NCI-H146 (cell line): ENCODE measurements at places on chromosomes 12 and 14.

GRCh38 chr12:14656846-14657245 lies 39.6 kb downstream of the GUCY2C start:
- peak; percentile 31 for DNase-seq

GRCh38 chr14:103871596-103872480 lies 24.5 kb upstream of the PPP1R13B start:
- peak; percentile 83 for DNase-seq

GRCh38 chr12:116196752-116197718 lies 80.5 kb downstream of the MED13L start:
- no peak for DNase-seq

- no peak for DNase-seq
Observed at GRCh38 chr14:21668377-21668776, 5.2 kb downstream of the OR4E1 start.

DNA sequence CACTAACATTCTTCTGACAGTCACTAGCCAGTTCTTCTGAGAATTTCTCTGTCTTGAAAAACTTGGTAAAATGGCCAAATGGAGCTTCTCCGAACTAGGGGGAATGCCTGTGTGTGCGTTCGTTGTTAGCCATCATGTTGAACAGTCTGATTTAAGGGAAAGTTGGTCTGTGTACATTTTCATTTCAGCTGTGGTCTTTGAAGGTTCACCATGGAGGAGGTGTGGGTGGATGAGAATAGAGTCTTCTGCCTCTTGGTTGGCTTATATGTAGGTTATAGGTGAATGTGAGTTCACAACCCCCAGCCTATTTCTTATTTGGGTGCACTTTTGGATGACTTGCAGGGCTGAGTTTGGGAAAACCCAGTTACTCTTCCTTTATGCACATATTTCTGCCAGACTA lies 12.9 kb downstream of the ETV6 start:
- no peak for DNase-seq

GRCh38 chr12:124881123-124881522 lies 17.5 kb upstream of the SCARB1 start:
- no peak for DNase-seq

DNA sequence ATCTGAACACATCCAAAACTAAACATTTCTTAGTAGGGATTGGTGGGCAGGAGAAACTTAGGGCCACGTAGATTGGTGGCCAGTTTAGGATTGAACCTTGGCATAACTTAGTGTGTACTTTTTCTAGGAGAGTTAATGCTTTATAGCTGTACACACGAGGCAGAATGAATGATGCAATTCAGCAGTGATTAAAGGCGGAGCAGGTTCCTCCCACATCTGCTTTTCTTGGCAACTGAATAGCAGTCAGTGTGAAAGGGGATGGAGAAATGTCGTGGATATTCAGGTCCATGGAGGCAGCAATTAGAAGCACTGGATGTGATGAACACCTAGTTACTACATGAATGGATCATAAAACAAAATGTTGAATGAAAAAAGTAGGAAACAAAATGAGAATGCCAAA lies 493.8 kb downstream of the FUT8 start:
- DNase-seq = no peak

GRCh38 chr12:810671-811415 lies 58.5 kb downstream of the WNK1 start:
- DNase-seq = no peak

- no peak for DNase-seq
Observed at GRCh38 chr14:101254805-101255764, 306.2 kb upstream of the DIO3 start.

DNA sequence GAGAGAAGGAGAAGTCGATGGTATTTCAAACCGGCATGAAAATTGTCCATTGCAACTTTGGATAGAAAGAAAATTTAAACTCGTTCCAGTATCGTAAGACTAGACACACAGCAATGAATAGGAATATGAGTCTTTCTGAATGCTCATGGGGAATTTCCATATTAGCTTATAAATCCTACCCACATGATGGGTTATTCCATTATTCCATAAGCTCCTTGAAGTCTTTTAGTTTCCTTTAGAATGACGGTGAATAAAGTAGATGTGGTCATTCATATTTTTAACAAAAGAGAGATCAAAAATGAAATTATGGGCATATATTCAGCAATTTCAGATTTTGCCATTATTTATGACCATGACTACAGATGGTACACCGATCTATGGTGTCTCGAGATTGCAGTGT lies 163.4 kb upstream of the HMGA2 start:
- no peak for DNase-seq

DNA sequence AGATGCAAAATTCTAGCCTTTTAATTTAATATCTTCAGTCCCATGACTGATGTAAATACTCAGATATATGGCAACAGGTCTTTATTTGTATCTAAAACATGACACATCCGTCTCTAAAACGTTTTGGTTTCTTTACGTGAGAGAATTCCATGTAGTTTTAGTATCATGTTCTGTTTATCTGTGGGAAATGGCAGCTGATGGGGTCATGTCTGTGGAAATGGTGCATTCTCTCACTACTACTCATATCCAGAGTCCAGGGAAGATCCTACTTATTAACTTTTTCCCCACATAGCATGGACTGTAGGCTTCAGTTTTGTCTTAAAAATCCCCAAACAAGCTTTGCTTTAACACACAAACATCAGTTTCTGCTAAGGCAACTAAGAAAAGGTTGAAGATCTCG lies 53.8 kb downstream of the SPTLC2 start:
- no peak for DNase-seq

- DNase-seq = no peak
Observed at GRCh38 chr12:47189728-47190127, 110.0 kb upstream of the AMIGO2 start.

DNA sequence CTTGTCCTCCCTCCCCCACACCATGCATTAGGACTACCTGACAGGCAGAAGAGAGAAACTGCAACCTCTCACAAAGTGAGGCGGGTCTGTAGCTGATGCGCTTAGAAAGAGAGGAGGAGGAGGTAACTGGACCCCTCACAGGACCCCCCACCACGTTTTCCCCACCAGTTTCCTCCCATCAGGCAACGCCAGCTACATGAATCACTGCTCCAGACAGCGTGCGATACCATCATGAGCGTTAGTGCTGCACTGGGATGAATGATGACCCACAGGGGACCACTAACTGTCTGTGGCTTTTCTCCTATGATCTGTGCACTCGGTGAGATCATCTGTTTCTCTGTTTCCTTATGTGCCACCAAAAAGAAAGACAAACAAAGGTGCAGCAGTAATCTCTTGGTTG lies 77.7 kb downstream of the KCNK10 start:
- peak; percentile 57 for DNase-seq

GRCh38 chr12:113870035-113870434 lies 96.1 kb downstream of the RBM19 start:
- peak; percentile 56 for DNase-seq

DNA sequence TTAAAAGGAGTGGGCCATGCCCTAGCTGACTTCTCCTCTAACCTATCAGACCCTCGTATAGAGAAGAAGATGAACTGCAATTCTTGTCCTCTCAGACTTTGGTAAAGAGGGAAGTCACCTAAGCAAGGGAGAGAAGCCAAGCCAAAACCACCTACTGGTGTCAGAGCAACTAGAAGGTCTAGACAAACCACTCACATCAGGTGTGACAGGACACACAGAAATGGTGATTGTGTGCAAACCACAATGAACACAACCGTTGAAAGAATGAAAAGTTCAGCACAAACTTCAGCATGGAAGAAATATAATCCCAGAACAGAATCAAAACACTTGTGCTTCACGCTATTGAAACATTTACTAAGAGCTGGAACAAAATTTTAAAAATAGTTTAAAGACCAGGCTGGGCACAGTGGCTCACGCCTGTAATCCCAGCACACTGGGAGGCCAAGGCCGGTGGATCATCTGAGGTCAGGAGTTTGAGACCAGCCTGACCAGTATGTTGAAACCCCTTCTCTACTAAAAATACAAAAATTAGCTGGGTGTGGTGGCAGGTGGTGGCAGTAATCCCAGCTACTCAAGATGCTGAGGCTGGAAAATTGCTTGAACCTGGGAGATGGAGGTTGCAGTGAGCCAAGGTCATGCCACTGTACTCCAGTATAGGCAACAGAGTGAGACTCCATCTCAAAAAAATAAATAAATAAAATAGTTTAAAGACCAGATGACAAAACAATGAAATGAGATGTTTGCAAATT lies 56.2 kb upstream of the NTF3 start:
- no peak for DNase-seq

GRCh38 chr12:105235281-105235731 lies 668 bp downstream of the APPL2 start:
- DNase-seq = no peak

DNA sequence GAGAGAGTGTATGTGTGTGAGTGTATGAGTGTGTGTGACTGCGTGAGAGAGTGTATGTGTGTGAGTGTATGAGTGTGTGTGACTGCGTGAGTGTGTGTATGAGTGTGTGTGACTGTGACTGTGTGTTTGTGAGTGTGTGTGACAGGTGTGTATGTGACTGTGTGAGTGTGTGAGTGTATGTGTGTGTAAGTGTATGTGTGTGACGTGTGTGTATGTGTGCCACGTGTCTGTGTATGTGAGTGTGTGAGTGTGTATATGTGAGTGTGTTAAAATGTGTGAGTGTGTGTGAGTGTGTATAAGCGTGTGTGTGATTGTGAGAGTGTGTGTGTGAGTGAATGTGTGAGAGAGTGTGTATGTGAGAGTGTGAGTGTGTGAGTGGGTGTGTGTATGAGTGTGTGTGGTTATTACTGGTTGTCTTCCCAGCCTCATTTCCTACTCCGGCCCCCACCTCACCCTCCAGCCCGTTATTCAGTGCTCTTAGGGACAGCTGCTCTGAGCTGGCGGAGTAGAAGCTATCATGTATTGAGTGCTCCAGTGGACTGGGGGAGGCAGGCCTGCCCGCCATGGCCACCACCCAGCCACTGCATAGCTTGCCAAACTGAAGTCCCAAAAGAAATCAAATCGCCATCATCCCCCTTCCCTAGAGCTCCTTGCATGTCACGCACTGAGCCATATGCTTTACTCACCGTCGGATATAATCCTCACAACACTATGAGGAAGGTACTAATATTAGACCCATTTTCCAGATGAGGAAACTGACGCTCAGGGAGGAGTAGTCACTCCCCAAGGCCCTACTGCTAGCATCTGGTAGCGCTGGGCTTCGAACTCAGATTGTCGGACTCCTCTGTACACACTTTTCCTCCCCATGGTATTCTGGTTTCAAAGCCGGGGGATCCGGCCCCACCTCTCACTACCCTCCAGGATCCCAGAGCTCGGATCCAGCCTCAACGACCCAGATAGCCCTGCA lies 10.3 kb upstream of the MYL2 start:
- no peak for DNase-seq
